ENCODE measurements at places on chromosomes 1 and 21.

- DNase-seq, result no peak
Observed at GRCh38 chr1:96587222-96587621, 134.4 kb upstream of the PTBP2 start.

GRCh38 chr1:71785450-71785849 is 496.9 kb downstream of the NEGR1 start:
- DNase-seq, result no peak

DNA sequence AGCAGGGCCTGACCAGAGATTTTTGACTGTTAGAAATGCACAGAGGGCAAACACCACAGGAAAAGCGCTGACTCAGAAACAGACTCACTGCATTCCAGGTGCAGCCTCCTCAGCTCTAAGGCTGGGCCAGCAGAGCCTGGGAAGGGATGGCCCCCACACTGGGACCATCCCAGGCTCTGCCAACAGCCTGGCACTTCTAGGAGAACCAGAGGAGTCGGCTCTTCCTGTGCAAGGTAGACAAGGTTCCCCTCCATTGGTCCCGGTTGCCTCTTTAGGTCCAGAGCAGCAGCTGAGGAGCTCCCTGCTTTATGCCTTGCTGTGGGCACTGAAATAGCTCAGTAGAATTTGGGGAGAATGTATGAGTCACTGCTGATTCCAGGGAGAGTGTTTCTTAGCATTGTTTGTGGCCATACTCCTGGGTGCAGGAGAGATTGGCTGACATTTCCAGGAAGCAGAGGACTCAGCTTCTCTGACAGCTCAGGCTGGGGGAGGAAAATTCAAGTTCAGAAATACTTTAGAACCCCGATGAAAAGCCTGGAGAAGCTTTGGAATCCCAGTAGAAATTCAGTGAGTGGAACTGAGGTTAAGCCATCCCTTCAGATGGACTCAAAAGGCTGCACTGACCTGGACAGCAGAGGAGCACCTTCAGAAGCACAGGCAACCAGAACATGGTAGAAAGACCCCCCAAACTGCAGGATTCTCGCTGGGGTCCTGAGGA is 19.7 kb downstream of the PRAMEF1 start:
- DNase-seq, result no peak

DNA sequence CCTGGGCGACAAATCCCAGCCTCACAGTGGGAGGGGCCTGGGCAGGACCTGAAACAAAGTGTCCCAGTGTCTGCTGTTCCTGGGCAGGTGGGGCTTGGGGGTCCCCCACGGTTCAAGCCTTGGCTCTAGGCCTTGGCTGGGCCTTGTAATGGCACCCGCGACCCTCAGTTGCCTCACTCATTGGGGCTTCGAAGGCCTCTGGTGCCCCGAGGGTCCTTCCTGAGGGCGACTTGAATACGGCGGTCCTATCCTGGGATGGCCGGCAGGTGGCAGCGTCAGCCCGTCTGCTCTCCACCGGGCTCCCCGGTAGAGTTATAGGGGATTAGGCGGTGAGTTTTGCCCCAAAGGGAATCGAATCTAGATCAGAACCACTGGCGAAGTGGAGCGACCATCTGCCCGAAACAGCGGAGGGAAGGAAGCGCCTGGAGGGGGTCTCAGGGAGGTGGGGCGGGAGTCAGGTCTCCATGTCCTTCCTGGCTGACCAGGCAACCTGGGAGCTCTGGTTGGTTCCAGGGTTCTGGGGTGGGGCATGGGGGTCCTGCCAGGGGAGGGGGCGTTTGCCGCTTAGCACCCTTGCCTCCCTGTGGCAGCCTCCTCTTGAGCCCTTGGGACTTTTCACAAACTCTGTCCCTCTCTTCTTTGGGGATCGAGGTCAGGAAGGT is 2.1 kb upstream of the PEX10 start:
- DNase-seq, result peak; percentile 85

DNA sequence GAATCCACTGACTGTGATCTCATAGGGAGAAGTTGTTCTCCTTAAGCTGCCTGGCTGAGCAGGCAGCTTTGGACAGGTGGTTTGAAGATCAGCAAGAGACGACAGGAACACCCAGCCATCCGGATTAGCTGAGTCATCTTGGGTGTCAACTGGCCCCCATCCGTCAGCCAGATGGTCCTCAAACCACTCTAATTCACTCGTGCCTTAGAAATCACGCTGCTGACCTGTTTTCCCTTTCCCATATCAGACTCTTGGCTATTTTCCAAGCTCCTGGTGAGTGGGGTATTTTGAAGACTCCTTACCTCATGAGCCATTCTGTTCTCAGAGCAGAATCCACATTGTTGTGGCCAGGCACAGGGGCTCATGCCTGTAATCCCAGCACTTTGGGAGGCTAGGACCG is 149.1 kb upstream of the L1TD1 start:
- DNase-seq, result no peak

- no peak for DNase-seq
Observed at GRCh38 chr1:76075877-76076276, 1.3 kb downstream of the ST6GALNAC3 start.

Measured in activated T-cell treated with anti-CD3 and anti-CD28 coated beads, Interleukin-2, amount 50 U/mL, for 72 hours (primary cell).